NCI-H1417 (cell line): ENCODE measurements at places on chromosomes 4 and X.

DNA sequence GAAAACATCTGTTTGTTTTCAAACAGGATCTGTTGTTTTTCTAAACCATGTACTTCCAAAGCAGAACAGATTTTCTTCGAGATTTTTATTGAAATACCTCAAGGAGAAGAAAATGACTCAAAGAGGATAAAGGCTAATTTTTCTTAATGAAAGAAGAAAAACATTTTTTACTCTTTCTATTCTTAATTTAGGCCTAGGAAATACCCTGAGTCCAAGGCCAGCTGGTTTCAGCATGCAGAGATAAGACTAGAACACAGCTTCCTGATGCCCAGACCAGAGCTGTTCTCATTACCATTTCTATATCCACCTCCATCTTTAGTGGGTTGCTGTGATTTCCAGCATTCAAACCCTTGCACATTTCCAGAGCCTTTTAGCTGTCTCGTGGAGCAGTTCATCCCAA is 18.3 kb downstream of the GAB1 start:
- DNase-seq: no peak

- no peak for DNase-seq
Measured at GRCh38 chrX:69137371-69138117, 27.7 kb downstream of the PJA1 start.

- DNase-seq: no peak
Measured at GRCh38 chr4:8748236-8748575, 123.4 kb downstream of the HMX1 start.

GRCh38 chrX:143455046-143455445 is 62.2 kb downstream of the SPANXN3 start:
- DNase-seq: no peak

DNA sequence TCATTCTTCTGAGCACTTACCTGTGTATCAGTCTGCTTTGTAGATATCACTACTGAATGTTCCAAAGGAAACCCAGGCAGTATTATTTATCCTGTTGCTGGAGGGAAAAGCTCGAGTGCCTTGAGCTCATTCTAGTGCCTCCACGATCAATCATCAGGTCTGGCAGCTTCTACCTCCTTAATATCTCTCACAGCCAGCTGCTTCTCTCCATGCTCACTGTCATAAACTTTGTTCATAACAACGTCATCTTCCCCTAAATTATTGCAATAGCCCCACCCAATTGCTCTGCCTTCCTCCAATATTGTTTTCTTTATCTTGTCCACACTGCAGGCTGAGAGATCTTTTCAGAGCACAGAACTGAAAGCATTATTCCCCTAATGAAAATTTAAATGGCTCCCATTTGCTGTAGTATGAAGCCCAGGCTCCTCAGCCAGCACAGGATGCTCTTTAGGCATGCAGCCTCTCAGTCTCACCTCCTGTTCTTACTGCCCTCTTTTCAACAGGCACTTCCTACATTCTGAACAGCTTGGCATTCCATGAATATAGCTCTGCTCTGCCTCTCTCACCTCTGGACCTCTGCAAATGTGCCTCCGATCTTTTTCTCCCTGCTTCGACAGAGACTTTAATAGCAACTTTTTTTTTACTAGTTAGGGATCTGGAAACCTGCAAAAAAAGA is 504.2 kb upstream of the IGFBP7 start:
- no peak for DNase-seq

- no peak for DNase-seq
Measured at GRCh38 chrX:71450433-71451106, 82.3 kb upstream of the OGT start.

- no peak for DNase-seq
Measured at GRCh38 chrX:133374874-133375387, 40.4 kb downstream of the GPC4 start.

GRCh38 chr4:22201256-22201655 is 252.7 kb upstream of the KCNIP4 start:
- no peak for DNase-seq

GRCh38 chr4:100174985-100175383 is 15.3 kb downstream of the DDIT4L start:
- DNase-seq: no peak

- DNase-seq: no peak
Measured at GRCh38 chr4:124974152-124974551, 261.6 kb upstream of the ANKRD50 start.

GRCh38 chr4:38368613-38369012 is 295.4 kb upstream of the KLF3 start:
- DNase-seq: no peak

DNA sequence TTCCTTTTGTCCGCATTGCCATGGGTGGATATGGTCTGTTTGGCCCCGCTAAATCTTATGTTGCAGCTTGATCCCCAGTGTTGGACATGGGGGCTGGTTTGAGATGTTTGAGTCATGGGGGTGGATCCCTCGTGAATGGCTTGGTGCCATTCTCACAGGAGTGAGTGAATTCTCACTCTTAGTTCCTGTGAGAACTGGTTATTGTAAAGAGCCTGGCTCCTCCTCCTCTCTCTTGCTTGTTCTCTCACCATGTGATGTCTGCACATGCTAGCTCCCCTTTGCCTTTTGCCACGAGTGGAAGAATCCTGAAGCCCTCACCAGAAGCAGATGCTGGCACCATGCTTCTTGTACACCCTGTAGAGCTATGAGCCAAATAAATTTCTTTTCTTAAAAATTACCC is 22.6 kb upstream of the STBD1 start:
- no peak for DNase-seq

DNA sequence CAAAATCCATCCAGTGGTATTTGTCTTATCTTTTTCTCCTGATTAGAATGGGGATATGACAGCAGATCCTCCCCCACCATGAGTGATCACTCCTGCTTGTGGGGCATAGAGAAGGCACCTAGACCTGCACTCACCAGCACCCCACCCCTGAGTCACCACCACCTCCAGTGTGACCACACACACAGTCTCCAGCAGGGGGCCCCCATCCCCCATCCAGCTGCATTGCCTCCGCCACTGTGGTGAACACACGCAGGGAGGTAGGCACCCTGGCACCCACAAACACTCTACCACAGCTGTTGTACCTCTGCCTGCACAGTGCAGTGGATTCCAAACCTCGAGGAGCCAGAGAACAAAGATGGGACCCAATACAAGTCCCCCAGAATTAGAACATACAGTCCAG is 9.0 kb upstream of the MAGEA8 start:
- DNase-seq: no peak

DNA sequence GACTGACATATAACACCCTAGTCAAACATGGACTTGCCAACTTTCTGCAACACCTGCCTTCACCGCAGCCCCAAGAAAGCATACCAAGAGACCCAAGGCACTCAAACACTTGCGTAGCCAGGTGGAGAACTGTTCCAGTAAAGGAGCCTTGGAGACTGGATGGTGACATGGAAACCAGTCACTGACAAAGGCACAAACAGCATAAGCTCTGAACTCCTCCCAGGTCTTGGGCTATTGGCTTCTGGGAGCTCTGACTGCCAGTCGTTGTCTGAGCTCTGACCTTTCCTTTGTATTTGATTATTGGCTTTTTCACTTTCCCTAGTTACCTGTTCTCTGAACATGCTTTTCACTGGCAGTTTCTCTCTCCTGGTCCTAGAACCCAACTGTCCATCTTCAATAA is 38.3 kb downstream of the ARAP2 start:
- no peak for DNase-seq

GRCh38 chr4:185249105-185249504 is 39.7 kb downstream of the SNX25 start:
- no peak for DNase-seq

DNA sequence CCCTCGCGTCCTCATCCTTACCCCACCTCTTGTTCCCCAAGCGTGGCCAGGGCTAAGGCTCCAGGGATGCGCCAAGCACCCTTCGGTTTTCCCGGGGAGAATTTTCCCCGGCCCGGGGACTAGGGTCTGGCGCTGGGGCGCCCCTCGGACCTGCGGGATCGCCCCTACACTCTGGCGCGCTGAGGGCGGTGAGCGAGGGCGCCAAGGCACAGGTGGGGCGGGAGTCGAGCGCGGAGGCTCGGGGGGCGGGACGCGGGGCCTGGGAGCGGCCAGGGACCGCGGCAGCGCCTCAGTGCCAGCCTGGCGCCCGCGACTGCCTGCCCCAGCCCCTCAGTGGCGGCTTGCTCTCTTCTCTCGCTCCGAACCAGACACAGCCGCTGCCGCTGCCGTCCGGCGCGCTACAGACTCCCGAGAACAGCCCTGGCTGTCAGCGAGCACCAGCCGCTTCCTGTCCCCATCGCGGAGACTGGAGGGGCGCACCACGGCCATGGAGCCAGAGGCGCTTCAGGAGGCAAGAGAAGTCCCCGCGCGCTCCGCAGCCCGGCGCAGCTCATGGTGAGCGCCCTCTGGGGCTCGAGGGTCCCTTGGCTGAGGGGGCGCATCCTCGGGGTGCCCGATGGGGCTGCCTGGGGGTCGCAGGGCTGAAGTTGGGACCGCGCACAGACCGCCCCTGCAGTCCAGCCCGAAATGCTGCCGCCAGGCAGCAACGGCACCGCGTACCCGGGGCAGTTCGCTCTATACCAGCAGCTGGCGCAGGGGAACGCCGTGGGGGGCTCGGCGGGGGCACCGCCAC is at the start of gene DRD5:
Gene DRD5, plus strand, starts transcription at position 292 of the 793 bp plus-strand sequence. Its CDS starts 396 bp downstream, at position 688.
- no peak for DNase-seq

GRCh38 chrX:70527610-70528345 is 83.1 kb downstream of the DLG3 start:
- no peak for DNase-seq

GRCh38 chr4:142104041-142104440 is 467.7 kb downstream of the IL15 start:
- DNase-seq: no peak
